Right lung (tissue), 10 donors: ENCODE measurements at places on chromosomes 7 and 10.
A peak's percentile ranks its signal among the peaks of the same experiment; 100 is the strongest.

GRCh38 chr10:77533887-77534278, 103.7 kb downstream of the KCNMA1 start:
- no peak for DNase-seq

GRCh38 chr10:120205368-120206018, 251.5 kb upstream of the PLPP4 start:
- DNase-seq = no peak

- no peak for DNase-seq
These were observed 102.1 kb upstream of the TMEM168 start for GRCh38 chr7:112892263-112892662.

GRCh38 chr10:19252531-19252930, 203.9 kb downstream of the MALRD1 start:
- peak; percentile 20 for DNase-seq

GRCh38 chr10:124534231-124534798, 72.7 kb downstream of the LHPP start:
- peak; percentile 31 for DNase-seq

GRCh38 chr7:77208416-77208815, 8.8 kb upstream of the FGL2 start:
- DNase-seq = no peak

- DNase-seq = no peak
These were observed 56.8 kb downstream of the EPDR1 start for GRCh38 chr7:37977243-37977642.

DNA sequence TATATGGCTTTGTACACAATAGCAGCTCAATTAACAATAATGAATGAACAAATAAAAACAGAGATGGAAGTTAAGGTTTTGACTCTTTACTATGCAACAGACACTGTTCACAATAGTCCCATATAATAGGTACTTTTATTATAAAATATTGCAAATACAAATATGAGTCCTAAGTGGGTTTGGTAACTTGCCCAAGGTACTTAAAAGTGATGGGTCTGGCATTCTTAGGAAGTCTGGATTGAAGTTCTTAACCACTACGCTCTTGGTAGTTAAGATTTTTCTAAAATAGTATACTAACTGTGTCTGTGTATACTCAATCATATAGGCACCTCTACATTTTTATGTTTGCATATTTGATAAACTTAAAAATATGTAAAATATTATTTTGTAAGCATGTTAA, 55.5 kb downstream of the HGF start:
- DNase-seq = no peak

- DNase-seq = no peak
These were observed 42.4 kb downstream of the PNLIPRP3 start for GRCh38 chr10:116470071-116470470.

DNA sequence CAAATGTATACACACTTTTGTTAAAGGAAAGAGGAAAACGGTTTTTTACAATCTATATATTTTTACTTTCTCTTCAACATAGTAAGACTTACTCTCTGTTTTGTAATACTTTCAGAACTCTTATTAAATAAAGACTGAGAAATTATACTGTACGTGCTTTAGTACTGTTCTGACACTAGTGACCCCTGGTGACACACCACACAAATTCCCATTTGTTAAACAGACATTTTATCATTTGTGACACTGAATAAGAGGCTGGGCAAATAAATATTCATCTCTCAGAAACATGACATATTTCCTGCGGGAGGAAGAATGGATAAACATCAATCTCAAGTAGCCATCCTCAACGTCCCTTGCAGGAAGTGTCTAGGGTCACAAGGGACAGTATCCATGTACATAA, 68.9 kb upstream of the ZNF33B start:
- no peak for DNase-seq

DNA sequence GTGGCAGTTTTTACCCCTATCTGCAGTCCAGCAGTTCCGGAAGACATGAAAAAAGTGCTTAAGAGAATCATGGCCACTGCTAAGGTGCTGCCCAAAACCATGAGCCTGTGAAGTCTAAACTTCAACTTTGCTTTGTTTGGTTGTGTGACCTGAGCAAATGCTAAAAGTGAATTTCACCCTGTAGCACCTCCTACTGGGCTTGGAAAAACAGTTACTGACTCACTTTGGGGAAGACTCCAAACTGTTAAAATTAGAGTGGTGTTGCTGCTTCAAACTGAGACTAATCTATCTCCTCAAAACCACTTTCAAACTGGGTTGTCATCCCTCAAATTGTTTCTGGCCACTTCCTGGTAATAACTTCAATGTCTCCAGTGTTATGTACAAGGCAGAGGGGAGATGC, 21.3 kb downstream of the MKX start:
- DNase-seq = no peak

DNA sequence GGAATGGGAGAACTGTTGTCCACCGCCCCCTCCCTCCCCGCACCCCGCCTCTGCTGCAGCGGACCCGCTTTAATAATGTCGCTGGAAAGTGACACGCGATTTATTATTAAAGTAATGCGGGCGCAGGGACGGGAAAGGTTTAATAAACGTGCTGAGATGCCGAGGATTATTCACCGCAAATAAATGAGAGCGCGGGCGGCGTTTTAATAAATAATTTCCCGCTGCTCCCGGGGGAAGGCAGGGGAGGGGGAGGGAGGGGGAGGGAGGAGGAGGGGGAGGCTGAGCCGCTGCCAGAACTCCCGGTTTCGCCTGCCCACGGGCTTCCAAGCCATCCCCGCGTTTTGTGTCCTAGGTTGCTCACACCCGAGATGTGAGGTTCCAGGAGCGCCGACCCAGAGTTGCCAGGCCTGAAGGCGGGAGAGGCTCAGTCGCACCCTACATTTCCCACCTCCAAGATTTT, 5.1 kb downstream of the KAZALD1 start:
- no peak for DNase-seq

- DNase-seq = no peak
These were observed 127.4 kb downstream of the ELAPOR2 start for GRCh38 chr7:86932038-86932512.
